Renal pelvis (tissue), 12 donors: ENCODE measurements at places on chromosomes 1 and 21.

DNA sequence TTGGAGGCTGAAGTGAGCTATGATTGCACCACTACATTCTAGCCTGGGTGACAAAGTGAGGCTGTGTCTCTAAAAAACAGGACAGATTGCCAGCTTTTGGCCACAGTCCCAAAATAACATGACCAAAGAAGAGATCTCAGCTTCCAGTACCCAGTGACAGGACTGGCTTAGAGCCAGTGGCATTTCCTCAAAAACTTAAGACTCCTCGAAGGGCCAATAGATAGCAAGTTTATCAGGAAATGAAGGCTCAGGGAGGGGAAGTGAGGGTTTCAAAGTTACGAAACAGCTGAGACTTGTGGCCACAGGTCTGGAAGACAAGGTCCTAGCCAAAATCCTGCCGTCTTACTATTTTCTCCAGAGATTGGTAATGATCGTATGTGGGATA is 6.3 kb upstream of the TMEM39B start:
- DNase-seq: peak; percentile 50

DNA sequence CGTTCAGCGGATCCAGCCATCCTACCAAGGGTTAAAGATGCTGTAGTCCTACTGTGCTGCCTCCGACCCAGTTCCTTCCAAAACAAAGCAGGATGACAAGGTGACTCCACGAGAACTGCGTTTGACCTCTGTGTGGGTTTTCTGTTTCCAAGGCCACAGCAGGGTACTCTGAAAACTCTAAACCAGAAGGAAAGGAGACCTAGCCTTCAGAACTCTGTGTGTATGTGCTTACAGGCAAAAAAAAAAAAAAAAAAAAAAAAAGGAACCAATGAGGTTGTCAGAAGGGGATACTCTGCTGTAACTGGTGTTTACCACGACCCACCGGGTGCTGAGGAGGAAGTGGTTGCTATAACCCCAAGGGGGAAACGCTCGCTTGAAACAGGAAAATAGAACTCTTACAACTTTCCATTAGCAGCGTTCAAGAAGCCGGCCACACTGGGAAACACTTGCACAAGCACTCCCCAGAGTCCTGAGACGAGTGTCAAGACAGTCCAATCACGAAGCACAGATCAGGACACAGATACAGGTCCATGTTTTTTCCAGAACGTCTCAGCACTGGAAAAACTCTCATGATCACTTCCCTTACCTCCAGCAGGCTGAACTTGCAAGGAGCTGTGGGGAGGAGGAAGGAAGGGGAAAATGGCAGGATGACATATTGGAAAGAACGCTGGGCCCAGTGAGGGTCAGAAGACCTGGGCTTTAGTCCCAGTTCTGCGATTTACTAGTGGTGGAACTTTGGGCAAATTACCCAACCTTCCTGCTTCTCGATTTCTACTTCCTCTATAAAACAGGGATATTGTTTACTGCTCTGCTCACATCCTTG is 64.0 kb downstream of the ITPKB start:
- DNase-seq: no peak

- DNase-seq: no peak
Observed at GRCh38 chr1:104720741-104721140, 971.0 kb downstream of the AMY1C start.

- DNase-seq: no peak
Observed at GRCh38 chr1:17563494-17564281, 24.2 kb downstream of the ARHGEF10L start.

DNA sequence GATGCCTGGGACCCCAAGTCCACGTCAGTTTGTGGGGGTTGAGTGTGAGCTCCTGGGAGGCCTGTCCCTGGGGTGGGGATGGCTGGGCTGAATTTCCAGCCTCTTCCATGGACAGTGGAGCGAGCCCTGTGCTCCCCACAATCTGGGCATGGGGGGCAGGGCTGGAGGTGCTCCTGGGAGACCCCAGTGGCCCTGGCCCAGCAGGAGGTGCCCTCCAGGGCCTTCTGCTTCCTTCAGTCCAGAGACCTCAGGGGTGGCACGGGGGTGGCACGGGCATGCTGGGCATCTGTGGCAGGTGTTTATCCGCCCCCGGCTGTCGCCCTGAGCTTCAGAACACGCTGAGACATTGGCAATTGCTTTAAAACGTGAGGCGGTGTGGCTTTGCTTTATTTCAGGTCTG is 40.9 kb downstream of the MORN1 start:
- DNase-seq: no peak

- DNase-seq: peak; percentile 73
Observed at GRCh38 chr1:63731117-63732043, 42.4 kb upstream of the ROR1 start.

- no peak for DNase-seq
Observed at GRCh38 chr1:35222322-35223083, 29.6 kb upstream of the SFPQ start.

GRCh38 chr1:7536891-7537591 is 234.1 kb upstream of the VAMP3 start:
- peak; percentile 89 for DNase-seq

DNA sequence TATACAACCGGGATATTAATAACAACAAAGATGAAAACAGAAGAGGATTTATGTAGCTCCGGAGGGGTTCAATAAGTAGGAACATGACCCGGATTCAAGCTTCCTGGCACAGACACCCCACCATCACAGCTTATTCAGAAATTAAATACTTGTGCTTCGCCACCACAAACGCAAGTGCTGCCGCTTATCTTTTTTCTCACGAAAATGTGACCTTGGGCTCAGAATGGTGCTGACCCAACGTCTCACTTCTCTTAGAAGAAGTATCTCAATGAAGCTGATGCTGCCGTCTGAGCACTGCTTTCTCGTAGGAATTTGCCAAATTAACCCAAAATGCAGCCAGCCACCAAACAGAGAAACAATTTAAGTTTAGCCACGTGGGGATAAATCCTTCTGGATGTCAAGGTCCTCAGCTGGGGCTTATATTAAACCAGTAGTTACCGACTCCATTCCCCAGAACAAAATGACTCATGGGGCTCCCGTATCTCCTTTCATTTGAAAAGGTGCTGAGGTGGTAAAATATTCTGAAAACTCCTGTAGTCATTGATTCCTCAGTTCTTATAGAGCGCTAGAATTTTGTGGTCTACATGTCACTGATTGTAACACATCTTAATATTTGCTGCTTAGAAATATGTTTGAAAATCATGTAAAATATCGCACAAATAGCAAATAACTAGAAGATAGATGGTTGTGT is 466.7 kb downstream of the SMYD3 start:
- DNase-seq: no peak

GRCh38 chr1:212916481-212917133 is 33.7 kb upstream of the VASH2 start:
- DNase-seq: peak; percentile 50

DNA sequence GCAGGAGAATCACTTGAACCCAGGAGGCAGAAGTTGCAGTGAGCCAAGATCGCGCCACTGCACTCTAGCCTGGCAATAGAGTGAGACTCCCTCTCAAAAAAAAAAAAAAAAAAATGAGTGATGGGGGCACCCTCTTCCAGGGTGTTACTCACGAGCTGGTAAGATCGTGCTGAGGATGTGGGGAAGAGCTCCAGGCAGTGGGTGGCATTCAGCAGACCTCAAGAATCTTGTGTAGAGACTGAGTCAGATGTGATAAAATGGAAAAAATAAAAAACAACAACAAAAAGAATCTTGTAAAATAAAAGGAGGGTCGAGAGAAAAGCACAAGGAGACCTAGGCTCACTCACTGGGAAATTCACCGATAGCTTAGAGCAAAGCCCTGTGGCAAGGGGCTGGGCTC is 38.5 kb downstream of the EPHA2 start:
- no peak for DNase-seq

DNA sequence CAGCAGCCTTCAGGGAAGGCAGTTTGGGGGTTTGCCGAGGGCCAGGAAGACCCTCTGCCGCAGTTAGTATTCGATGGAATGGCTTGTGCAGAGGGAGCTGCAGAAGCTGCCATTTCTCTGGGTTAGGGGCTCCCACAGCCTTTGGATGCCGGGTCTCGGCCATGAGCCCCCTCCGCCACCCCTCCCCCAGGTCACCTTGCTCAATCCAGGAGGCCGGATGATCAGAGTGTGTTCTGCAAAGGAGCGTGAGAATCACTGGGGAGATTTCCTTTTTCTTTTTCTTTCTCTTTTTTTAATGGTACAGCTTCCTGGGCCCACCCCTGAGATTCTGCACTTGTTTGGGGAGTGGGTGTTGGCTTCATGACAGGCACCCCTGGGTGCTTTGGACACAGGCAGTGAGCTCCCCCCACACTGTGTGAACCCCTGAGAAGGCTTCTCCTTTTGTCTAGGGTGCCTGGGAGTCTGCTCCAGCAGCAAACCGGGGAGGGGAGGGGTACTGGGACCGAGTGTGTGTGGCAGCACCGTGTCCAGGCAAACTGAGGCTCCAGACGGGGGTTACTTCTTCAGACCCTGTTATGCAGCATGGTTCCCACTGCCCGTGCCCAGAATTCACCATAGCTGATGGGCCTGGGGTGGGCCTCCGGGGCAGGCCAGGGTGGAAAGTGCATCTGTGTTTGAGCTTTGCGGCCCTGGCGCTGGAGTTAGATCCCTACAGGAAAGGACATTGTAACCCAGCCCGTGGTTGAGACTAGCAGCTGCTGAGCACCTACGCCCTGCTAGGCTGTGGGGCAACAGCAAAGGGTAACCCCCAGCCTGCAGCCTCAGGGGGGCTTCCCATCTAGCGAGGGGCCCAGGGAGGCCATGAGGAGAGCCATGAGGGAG is 18.5 kb downstream of the TNFRSF1B start:
- no peak for DNase-seq

GRCh38 chr1:168083456-168084325 is 53.0 kb downstream of the GPR161 start:
- DNase-seq: no peak

DNA sequence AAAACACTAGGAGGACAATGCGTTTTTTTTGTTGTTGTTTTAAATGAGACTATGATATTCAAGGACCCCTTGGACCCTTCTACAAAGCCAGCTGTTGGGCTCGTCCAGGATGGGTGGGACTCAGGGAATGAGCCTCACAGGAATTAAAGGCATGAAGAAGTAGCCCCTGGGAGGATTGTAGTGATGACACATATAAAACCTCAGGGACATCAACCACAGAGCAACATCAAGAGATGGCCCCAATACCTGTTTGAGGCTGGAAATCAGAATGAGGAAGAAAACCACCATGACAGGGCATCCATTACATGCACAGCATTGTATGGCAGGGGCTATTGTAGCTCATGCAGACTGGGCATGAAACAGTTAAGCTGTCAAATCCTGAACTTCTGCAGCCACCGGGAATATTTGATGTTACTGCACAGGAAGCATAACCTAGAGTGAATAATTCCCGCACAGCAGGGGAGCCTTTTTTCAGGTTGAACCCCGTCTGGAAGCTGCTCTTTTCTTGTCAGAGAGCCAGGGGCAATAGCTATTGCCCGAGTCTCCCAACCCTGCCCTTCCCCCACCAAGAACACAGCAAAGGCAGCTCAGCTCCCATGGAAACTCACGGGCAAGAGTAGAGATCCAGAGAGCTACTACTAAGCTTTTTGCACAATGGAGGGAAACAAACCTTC is 140.2 kb upstream of the FGGY start:
- no peak for DNase-seq

GRCh38 chr21:35635994-35636393 is 424.3 kb downstream of the SETD4 start:
- DNase-seq: no peak

- peak; percentile 21 for DNase-seq
Observed at GRCh38 chr1:118486199-118486598, 301.2 kb upstream of the SPAG17 start.

- no peak for DNase-seq
Observed at GRCh38 chr21:42566524-42567213, 53.0 kb downstream of the SLC37A1 start.

GRCh38 chr1:224067621-224068457 is 46.1 kb upstream of the FBXO28 start:
- DNase-seq: no peak
